Glutamatergic neuron (in vitro differentiated cells): ENCODE measurements at places on chromosomes 11 and 22.

DNA sequence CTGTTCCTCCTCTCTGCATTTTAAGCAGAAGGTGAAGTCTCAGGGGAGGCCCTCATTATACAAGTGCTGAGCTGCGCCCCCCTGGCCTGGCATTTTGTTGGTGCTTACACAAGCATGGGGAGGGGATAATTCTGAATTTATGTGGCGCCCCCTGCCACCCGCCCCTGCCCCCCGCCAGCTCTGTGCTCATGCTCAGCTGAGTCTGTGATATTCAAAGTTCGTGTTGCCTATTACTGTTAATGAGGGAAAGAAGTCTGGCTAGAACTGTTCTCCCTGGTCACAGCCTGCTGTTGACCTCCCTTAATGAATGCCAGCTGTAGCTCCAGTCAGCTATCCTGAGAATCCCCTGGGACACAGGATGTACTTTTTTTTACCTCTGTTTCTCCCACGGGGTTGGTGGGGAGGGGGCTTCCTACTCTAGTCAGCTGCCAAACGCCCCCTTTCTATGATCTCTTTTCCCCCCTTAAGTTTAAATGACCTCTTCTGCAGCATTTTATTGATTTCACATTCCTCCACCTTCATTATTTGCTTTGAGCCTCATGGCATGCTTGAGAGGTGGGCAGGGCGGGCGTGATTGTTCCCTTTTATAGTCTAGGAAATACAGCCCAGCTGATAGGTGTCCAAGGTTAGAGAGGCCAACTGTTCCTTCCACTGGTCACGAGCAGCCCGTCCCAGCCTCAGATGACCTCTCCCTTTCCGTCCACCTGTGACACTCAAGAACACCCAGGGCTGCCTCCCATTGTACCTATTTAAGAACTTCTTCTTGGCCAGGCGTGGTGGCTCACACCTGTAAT lies 12.2 kb downstream of the USP2 start:
- peaks cover 14% of the 10 kb centered on the region for H3K27me3 ChIP-seq
- peaks cover 40% of the 10 kb centered on the region for H3K4me1 ChIP-seq
- no peak overlapping the region for H3K27ac ChIP-seq
- peak overlapping the region; percentile 61 for H3K4me3 ChIP-seq

DNA sequence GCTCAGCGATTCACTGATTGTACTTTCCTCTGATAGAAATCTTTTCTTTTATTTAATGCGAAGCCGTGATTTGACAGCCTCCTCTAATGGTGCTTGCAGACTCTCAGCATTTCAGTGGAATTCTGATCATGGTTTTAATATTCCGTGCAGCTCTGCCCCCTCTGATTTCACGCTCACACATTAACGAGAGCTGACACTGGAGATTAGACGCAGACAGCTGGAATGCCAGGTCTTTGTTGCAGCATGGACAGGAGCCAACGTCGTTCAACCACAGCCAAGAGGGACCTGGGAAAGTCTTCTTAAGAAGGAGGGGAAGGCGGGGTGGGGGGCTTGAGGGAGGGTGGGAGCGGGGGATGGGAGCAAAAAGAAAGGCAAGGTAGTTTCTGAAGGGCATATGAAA lies 186.4 kb downstream of the BLID start:
- peaks cover 3% of the 10 kb centered on the region for H3K27me3 ChIP-seq
- H3K36me3 ChIP-seq, result no peaks in the 10 kb centered on the region
- H3K4me1 ChIP-seq, result no peaks in the 10 kb centered on the region
- DNase-seq, result no peak
- H3K4me3 ChIP-seq, result no peak overlapping the region

GRCh38 chr22:46331496-46331895 lies 4.0 kb upstream of the TRMU start:
- H3K4me3 ChIP-seq, result no peak overlapping the region
- H3K36me3 ChIP-seq, result no peaks in the 10 kb centered on the region
- peaks cover 11% of the 10 kb centered on the region for H3K4me1 ChIP-seq
- H3K27me3 ChIP-seq, result peaks cover 9% of the 10 kb centered on the region
- no peak for DNase-seq
- H3K27ac ChIP-seq, result no peak overlapping the region

DNA sequence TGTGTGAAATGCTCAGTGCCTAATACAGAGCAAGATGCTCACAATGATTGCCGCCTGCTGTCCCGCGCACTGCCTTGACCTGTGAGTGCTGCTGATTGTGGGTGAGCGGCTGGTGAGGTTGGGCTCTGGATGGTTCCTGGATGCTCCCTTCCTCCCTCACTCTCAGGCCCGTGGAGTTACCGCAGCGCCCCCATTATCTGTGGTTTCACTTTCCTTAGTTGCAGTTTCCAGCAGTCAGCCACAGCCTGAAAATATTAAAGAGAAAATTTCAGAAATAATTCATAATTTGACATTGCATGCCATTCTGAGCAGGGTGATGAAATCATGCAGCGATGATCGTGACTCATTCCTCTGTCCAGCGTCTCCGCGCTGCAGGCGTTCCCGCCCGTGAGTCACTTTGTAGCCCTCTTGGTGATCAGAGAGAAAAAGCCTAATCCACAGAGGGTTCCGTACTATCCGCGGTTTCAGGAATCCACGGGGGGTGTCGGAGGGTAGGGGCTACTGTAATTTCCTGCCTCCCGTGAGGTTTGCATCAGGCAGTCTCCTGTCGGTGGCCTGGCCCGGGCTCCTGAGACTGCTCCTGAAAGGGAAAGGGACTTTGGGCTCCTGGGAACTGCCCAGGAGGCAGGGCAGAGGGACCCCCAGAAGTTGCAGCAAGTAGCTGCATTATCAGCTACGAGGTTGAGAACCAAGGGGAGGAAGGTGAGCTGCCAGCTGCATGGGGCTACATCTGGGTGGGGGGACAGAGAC lies 10.6 kb downstream of the RPL3 start:
- peaks cover 11% of the 10 kb centered on the region for H3K4me1 ChIP-seq
- H3K36me3 ChIP-seq, result no peaks in the 10 kb centered on the region
- no peak overlapping the region for H3K4me3 ChIP-seq
- DNase-seq, result no peak
- no peaks in the 10 kb centered on the region for H3K27me3 ChIP-seq

DNA sequence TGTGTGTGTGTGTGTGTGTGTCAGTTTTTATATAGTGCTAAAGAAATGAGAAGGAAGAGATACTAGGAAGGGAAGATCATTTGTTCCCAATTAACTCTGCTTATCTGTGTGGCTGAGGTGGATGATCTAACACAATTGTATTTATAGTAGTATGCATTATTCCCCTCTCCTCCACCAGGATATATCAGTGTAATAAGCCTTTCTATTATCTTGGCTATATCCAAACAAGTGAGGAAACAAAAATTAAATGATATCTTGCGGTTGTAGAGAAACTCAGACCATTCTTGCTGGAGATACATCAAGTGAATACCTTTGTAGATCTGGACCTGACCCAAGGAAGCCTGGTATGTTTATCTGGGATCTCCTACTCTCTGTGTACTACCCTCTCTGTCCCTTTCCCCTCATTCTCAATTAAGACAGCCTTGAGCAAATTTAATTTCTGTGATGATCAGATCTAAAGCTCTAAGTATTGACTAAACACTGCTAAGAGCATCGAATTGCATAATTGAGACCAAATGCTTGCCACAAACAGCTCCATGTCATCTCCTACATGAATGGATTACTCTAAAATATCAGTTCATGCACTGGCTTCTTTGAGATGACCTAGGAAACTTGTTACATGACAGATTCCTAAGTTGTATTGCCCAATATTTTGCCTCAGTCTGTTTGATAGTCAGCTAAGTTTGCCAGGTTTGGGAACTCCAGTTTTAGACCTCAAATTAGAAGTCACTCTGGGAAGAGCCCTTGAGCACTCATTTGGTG lies 185.3 kb upstream of the CTSC start:
- no peak overlapping the region for H3K27ac ChIP-seq
- no peaks in the 10 kb centered on the region for H3K27me3 ChIP-seq
- no peak overlapping the region for H3K4me3 ChIP-seq
- no peak for DNase-seq
- no peaks in the 10 kb centered on the region for H3K36me3 ChIP-seq

GRCh38 chr22:50035976-50036724 lies 21.9 kb downstream of the TTLL8 start:
- H3K27me3 ChIP-seq, result peaks cover 7% of the 10 kb centered on the region
- no peak overlapping the region for H3K27ac ChIP-seq
- no peak for DNase-seq
- H3K36me3 ChIP-seq, result no peaks in the 10 kb centered on the region

GRCh38 chr11:24286238-24286637 lies 210.6 kb upstream of the LUZP2 start:
- H3K4me3 ChIP-seq, result no peak overlapping the region
- no peak for DNase-seq
- H3K27me3 ChIP-seq, result no peaks in the 10 kb centered on the region
- H3K27ac ChIP-seq, result no peak overlapping the region

DNA sequence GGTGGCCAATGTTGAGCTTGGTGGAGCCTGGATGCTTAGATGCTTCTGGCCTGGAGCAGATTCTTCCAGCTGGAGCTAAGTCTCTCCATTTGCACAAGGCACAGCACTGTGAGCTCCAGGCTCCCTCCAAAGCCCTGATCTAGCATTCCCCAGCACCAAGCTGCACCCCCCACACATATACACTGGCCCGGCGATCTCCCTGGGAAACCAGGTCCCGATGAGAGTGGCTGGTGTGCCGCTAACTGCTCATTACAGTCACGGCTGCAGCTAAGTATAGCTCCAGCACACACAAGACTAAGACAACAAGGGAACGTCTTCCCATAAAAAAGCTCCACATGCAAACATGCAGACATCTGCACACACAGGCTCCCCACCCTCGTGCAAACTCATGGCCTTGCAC lies 17.6 kb downstream of the KCNC1 start:
- H3K27ac ChIP-seq, result no peak overlapping the region
- H3K36me3 ChIP-seq, result peaks cover 17% of the 10 kb centered on the region
- H3K27me3 ChIP-seq, result peaks cover 5% of the 10 kb centered on the region
- no peak overlapping the region for H3K4me3 ChIP-seq

- no peak overlapping the region for H3K27ac ChIP-seq
- peaks cover 20% of the 10 kb centered on the region for H3K4me1 ChIP-seq
- no peak overlapping the region for H3K4me3 ChIP-seq
- no peaks in the 10 kb centered on the region for H3K36me3 ChIP-seq
- no peak for DNase-seq
Observed at GRCh38 chr22:19801340-19802000, 40.9 kb downstream of the TBX1 start.

GRCh38 chr22:17307566-17307965 lies 61.7 kb upstream of the CECR2 start:
- no peak overlapping the region for H3K27ac ChIP-seq
- DNase-seq, result no peak
- H3K36me3 ChIP-seq, result no peaks in the 10 kb centered on the region
- peaks cover 6% of the 10 kb centered on the region for H3K27me3 ChIP-seq
